ENCODE measurements at places on chromosomes 5 and 9.

DNA sequence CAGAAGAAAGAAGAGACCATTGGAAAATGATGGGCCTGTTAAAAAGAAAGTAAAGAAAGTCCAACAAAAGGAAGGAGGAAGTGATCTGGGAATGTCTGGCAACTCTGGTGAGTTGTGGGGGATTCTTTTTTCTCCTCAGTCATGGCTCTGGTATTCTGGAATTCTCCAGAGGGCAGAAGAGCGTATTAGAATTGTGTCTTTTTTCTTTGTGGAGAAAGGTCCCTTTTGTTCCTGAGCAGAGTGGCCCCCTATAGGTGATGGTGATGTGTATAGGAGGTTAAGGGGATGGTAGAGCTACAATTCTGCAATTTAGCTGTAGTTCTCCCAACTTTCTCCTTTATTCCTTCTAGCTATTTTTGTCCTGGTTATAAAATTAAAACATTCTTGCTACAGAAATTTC, 1.6 kb upstream of the DHFR start:
- DNase-seq: no peak

DNA sequence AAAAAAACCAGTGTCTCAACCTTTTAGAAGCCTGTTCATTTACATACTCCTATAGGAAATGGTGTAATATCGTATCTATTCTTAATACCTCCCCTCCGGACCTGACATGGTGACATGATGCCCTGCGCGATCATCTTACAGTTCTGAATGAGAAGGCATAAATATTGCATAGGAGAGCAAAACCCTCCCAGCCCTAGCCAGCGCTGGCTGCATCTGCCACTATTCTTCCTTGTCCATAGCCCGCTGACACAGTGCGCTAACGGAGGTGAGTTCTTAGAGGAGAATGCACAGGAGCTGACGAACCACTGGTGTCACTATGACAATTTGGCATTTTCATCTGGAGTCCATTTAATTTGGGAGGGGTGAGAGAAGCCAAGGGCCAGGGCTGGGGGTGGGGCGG, 290.1 kb downstream of the EFNA5 start:
- no peak for DNase-seq

GRCh38 chr5:171261361-171261760, 47.7 kb upstream of the TLX3 start:
- no peak for DNase-seq

GRCh38 chr5:106331415-106331814, 1339.3 kb downstream of the EFNA5 start:
- peak; percentile 96 for DNase-seq

GRCh38 chr5:94928891-94929290, 310.4 kb downstream of the SLF1 start:
- no peak for DNase-seq

GRCh38 chr5:159911349-159911748, 4.9 kb upstream of the ADRA1B start:
- DNase-seq: no peak

- DNase-seq: no peak
These were observed 25.3 kb downstream of the PHF2 start for GRCh38 chr9:93601666-93602065.

GRCh38 chr5:6328173-6328572, 50.2 kb downstream of the MED10 start:
- no peak for DNase-seq

- no peak for DNase-seq
These were observed 2023.0 kb upstream of the CDH9 start for GRCh38 chr5:29061381-29061780.

DNA sequence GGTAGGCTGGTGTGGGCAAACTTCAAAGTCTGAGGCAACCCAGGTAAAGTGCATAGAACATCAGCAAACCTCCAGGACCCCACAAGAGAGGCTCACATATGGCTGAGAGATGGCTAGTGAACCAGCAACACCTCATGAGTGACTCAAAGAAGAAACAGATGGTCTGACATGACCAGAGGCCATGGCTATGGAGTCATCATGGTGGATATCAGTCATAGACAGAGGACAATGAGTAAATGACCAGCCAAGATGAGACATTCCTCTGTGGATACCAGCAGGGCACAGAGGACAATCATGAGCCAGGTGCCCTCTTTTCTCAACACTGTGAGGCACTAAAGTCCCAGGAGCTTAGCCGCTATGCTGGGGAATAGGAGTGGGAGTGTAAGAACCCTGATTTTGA, 180.8 kb downstream of the RASEF start:
- no peak for DNase-seq

- no peak for DNase-seq
These were observed 31.4 kb upstream of the PSD2 start for GRCh38 chr5:139763930-139764791.

GRCh38 chr9:133003071-133003461, 24.6 kb downstream of the GFI1B start:
- no peak for DNase-seq

- no peak for DNase-seq
These were observed 16.4 kb upstream of the ZBED3 start for GRCh38 chr5:77103457-77103856.

- no peak for DNase-seq
These were observed 1.0 kb downstream of the KLF4 start for GRCh38 chr9:107488375-107489143.
